ENCODE measurements at places on chromosomes 4 and X. TPM values are rescaled to one million over a fixed set of nuclear protein-coding genes. Genes with fewer than 3 reads are reported as not detected.

Gene CD38
- 2.2 TPM for total RNA-seq

Gene CCKAR
- total RNA-seq, result not detected

Gene PDLIM3
- total RNA-seq, result 281 TPM

DNA sequence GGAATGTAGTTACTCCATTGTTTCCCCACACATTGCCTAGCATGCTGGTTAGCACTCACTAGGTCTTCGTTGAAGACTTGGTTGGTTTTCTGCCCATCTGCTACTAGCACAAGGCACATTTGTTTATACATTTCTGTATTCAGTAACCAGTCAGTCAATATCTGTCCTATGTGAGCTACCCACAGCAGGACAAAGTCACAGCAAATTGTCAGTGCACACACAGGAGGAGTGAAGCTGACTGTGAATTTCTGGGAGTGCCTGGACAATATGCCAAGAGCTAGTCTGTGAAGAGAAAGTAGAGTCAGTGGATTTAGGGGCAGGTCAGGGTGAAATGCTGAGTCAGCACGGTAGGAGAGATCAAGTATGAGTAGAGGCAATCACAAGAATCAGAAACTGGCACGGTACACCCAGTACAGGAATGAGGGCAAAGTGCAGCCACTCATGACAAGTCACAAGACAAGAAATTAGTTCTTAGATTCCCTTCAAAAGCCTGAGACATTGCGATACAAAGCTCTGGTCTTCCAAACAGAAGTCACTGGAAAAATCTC lies 1049.8 kb upstream of the POU3F4 start:
- DNase-seq, result no peak

Gene RPS3A
- 1,086 TPM for total RNA-seq

Gene ELF2
- 38.0 TPM for total RNA-seq

DNA sequence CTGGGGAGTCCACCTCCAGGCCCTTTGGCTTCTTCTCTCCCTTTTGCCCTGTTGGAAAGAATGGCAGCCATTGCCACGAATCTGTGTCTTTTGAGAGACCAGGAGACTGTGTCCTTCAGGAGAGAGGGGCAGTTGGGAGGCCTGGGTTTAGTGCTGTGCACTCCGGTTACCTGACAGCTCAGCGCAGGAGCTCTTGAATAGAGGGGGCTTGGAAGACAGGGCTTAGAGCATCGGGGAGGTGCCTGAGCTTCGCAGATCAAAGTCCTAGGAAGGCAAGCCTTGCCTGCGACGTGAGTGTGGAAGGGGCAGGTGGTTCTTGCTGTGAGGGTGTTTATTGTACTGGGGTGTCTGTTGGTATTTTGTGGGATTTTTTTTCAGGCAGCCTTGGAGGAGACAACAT lies 41.9 kb upstream of the TADA2B start:
- DNase-seq, result no peak

GRCh38 chrX:102849396-102849795 lies 87.7 kb upstream of the RAB40AL start:
- DNase-seq, result no peak

Gene NLGN4X
- 3.3 TPM for total RNA-seq

DNA sequence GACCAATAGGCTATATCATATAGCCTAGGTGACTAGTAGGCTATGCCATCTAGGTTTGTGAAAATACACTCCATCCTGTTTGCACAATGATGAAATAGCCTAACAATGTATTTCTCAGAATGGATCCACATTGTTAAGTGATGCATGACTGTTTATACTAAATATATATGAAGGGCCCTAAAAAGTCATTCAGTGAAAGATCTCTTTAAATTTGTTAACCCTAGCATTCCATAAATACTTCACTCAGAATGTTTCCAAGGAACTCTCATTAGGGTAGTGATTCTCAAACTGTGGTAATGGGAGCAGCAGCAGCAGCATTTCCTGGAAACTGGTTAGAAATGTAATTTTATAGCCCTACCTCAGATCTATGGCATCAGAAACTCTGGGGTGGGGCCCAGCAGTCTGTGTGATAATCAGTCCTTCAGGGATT lies 74.9 kb downstream of the PRRG1 start:
- no peak for DNase-seq

Gene GLRB
- total RNA-seq, result 9.9 TPM
